ENCODE measurements at places on chromosomes 13 and 19.

DNA sequence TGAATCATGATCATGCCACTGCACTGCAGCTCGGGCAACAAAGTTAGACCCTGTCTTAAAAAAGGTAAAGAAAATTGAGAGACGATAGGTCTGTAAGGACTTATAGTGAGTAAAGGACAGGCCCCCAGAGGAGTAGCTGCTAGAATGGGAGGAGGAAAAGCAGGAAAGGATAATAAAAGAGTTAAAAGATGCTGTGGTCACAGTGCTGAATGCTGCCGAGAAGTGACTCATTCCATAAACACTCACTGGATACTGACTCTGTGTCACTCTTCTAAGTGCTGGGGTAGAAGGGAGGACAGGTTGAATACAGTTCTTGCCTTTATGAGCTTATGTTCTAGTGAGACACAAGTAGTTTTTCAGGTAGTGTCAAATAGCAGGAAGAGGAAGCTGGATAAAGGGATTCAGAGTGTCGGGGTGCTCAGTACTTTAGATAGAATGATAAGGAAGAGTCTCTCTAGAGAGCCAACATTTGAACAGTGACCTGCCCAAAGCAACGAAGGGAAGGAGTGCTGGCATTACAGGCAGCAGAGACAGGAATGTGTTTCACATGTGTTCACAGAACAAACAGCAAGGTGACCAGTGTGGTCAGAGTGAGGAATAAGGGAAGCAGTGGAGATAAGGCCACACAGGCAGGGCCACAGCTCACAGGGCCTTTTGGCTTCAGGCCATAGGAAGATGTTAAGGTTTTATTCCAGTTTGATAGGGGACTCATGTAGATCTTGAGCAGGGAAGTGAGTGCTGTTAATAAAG lies 1240.5 kb downstream of the UQCRFS1 start:
- DNase-seq, result peak; percentile 35

DNA sequence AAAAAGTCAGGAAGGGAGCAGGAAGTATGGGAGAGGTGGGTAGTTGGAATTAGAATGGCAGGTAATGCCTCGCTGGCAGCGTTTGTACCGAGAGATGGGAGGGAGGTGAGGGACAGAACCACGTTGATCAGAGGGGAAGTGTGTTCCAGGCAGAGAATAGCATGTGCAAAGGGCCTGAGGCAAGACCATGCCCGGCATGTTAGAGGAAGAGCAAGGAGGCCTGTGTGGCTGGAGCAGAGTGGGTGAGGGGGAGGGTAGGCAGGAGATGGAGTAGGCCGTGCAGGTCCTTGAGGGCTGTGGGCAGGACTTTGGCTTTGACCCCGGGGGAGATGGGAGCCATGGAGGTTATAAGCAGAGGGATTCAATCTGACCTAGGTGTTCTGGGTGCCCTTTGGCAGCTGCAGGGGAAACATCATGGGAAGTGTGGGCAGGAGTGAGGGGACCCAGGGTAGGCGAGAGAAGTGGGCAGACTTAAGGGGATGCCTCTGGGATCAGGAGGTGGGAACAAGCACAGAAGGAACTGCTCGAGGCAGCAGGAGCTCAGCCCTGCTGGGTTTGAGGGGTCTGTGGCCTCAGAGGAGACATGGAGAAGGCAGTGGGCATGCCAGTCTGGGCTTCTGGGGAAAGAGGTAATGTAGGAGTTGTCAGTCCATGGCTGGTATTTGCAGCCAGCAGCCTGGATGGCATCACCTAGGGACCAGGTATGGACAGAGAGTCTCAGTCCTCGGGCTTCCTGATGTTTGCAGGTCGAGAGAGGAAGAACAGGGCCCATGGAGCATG lies 48.8 kb downstream of the CD320 start:
- no peak for DNase-seq

- no peak for DNase-seq
Measured at GRCh38 chr13:32087955-32088747, 56.6 kb downstream of the FRY start.

- DNase-seq, result peak; percentile 53
Measured at GRCh38 chr19:34808566-34808965, 35.6 kb upstream of the ZNF599 start.

GRCh38 chr13:64414381-64414780 lies 2815.8 kb downstream of the PCDH9 start:
- peak; percentile 12 for DNase-seq

DNA sequence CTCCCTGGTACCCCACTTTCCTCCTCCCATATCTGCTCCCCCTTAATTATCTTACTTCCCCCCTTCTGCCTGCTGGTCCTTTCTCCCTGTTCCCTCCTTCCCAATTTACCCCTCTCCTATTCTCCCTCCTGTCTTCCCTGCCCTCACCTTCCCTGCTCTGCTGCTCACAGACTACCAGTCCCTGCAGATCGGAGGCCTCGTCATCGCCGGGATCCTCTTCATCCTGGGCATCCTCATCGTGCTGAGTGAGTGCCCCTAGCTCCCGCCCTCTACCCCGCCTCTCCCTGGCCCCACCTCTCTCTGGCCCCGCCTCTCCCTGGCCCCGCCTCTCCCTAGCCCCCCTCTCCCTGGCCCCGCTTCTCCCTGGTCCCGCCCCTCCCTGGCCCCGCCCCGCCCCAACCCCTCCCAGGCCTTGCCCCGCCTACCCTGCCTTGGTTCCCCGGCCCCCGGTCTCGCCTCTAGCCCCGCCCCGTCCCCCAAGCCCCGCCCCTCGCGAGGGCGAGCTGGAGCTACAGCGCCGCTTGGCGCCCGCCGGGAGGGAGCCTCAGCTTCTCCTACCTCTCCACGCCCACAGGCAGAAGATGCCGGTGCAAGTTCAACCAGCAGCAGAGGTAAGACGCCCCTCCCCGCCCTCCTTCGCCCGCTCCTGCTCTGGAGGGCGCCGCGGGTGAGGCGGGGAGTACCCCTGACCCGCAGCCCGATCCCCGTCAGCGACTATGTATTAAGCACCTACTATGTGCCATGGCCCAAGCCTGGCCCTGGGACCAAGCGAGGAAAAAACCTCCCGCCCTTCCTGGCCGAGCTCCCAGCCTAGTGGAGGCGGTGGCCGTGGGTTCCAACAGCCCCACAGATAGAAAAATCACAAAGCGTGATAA lies 1.9 kb upstream of the FXYD7 start:
- peak; percentile 79 for DNase-seq

- no peak for DNase-seq
Measured at GRCh38 chr19:15180451-15181390, 20.1 kb downstream of the NOTCH3 start.

GRCh38 chr13:109697936-109698335 lies 88.4 kb downstream of the IRS2 start:
- DNase-seq, result no peak

- DNase-seq, result no peak
Measured at GRCh38 chr19:50434525-50434924, 1.8 kb downstream of the MYBPC2 start.

All from fibroblast of the aortic adventitia (primary cell).